ENCODE measurements at places on chromosomes 11 and 22.

DNA sequence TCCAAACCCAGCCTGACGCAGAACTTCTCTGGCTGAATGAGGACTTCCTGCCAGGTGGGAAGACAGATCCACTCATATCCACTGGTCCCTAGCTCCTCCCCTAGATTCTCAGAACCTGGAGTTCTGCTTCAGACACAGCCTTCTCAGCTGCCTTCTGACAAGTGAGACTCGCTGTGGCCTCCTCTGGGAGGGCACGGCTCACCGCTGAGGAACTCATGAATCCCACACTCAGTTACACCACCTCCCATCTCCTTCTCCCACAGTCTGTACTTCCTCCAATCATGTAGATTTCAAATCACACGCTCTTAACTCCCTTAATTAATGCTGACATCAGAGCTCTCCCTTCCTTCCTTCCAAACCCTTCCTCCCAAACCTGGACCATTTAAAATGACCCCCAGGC is 86.4 kb upstream of the TMEM45B start:
- no peak for DNase-seq

- DNase-seq, result no peak
These were observed 67.9 kb upstream of the BLID start for GRCh38 chr11:122183933-122184332.

- DNase-seq, result no peak
These were observed 702.6 kb downstream of the KCNA4 start for GRCh38 chr11:29314211-29314610.

GRCh38 chr11:35723913-35724312 is 61.3 kb downstream of the TRIM44 start:
- DNase-seq, result no peak

- no peak for DNase-seq
These were observed 6.7 kb downstream of the SLC5A12 start for GRCh38 chr11:26715133-26715532.

GRCh38 chr11:133520707-133521106 is 11.6 kb downstream of the OPCML start:
- DNase-seq, result no peak

DNA sequence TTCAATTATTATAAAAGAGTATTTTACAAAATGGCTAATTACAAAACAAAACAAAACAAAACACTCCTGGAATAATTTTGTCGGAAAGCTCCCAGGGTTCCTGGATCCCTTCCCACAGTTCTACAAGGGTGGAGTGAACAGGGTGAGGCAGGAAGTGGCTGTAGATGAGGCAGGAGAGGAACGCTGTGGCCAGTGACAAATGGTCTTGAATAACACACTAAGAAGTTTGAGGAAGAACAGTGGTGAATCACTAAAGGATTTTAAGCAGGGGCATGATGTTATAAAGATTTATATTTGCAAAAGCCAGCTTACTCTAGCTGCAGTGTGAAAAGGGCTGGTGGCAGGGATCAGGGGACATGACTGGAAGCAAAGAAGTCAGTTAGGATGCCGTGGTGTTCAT is 33.8 kb upstream of the APOA1 start:
- DNase-seq, result no peak

DNA sequence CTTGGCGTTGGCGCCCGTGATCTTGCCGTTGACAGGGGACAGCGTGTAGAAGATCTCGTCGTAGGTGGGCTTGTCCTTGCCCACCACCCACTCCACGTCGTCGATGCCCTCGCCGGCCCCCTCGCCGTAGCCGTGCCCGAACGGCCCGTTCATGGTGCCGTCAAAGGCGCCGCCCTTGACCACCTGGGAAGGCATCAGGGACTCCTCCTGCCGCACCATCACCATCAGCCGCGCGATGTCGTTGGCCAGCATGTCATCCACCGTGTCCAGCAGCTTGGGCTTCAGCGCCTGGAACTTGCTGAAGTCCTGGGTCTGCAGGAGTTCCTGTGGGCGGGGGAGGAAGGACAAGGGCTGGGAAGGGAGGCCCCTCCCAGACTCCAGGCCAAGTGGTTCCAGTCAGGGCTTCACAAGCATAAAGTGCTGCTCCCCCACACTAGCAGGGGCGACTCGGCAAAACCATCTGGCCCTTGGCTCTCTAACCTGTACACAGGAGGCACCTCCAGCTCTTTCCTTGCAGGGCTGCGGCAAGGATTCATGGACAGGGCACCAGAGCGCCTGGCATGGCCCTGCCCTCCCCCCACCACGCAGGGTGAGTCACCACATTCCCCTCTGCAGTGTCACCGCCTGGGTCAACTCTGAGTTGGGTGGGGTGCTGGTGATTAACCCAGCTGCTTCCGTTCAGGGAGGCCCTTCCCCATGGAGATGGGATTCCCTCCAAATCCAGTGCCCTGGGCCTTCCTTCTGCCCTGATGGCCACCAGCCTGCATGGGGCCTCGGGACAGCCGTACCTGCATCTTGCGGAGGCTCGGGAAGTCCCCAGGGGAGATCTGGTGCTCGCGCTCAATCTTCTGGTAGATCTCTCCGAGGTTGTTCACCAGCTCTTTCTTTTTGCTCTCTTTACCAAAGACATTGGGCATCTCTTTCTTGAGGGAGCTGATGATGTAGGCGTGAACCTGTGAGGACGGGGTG is 10.4 kb upstream of the CDC42BPG start:
- peak; percentile 79 for DNase-seq

DNA sequence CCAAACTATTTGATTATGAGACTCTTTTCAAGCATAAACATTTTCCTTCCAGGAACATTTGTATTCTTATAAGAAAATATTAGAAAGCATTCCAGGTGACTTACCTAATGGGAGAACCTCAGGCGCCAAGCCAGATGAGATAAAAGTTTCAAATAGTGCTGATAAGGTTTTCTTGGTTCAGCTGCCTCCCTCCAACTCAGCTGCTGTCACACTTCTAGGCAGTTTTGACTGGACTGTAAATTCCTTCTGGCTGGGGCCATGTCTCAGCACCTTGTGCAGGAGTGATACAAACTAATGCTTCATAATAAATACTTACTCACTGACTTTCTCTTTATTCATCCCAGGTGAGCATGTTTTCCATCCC is 131.1 kb downstream of the MED15 start:
- DNase-seq, result peak; percentile 11

GRCh38 chr11:108871152-108871551 is 206.3 kb downstream of the DDX10 start:
- peak; percentile 64 for DNase-seq

GRCh38 chr11:77558380-77558779 is 31.4 kb upstream of the AQP11 start:
- peak; percentile 69 for DNase-seq

GRCh38 chr22:43969021-43969878 is 14.0 kb downstream of the SAMM50 start:
- no peak for DNase-seq

GRCh38 chr22:36548606-36549005 is 19.6 kb upstream of the EIF3D start:
- no peak for DNase-seq

- DNase-seq, result no peak
These were observed 38.4 kb upstream of the KLHL35 start for GRCh38 chr11:75471176-75471973.

GRCh38 chr22:33723915-33724314 is 196.4 kb downstream of the LARGE1 start:
- no peak for DNase-seq
